Mammary epithelial cell (primary cell): ENCODE measurements at places on chromosomes 6 and 20. TPM values are rescaled to one million over a fixed set of nuclear protein-coding genes. Genes with fewer than 3 reads are reported as not detected.
A peak's percentile ranks its signal among the peaks of the same experiment; 100 is the strongest.

GRCh38 chr6:140003217-140003616, 628.8 kb upstream of the CITED2 start:
- no peak for DNase-seq

DNA sequence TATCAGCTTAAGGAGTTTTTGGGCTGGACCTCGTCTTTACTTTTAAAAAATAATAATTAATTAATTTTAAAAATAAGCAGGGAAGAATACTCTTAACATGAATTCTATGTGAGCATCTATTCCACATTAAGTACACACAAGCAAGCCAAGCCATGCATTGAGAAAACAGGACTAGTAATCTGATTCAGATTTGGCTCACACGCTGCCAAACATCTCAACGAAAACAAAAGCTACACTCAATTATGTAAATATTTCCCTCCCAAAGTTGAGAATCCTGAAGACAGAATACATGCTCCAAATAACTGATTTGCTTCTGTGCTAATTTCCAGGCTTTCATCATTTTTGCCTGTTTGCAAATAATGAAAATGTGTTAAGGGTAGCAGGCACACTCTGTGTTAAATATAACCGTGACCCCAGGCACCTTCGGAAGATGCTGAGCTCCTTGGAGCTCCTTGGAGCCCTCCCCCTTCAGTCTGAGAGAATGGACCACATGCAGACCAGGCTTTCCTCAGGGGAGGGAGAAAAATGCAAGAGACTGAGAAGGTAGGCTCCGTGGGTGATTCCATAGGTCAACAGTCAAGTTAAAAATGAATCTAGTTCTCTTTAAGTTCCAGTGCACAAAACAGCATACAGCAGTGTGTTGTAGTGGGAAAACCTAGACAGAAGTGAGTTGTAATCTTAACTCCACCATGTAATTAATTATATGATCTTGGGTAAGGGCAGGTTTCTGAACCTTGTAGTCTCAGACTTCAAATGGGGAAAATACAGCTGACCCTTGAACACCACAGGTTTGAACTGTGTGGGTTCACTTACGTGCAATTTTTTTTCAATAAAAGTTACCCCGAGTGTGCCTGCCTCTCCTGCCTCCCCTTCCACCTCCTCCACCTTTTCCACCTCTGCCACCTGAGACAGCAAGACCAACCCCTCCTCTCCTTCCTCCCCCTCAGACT, 161.3 kb upstream of the RREB1 start:
- no peak for DNase-seq

- DNase-seq: no peak
Observed at GRCh38 chr20:20778676-20779075, 66.2 kb upstream of the RALGAPA2 start.

DNA sequence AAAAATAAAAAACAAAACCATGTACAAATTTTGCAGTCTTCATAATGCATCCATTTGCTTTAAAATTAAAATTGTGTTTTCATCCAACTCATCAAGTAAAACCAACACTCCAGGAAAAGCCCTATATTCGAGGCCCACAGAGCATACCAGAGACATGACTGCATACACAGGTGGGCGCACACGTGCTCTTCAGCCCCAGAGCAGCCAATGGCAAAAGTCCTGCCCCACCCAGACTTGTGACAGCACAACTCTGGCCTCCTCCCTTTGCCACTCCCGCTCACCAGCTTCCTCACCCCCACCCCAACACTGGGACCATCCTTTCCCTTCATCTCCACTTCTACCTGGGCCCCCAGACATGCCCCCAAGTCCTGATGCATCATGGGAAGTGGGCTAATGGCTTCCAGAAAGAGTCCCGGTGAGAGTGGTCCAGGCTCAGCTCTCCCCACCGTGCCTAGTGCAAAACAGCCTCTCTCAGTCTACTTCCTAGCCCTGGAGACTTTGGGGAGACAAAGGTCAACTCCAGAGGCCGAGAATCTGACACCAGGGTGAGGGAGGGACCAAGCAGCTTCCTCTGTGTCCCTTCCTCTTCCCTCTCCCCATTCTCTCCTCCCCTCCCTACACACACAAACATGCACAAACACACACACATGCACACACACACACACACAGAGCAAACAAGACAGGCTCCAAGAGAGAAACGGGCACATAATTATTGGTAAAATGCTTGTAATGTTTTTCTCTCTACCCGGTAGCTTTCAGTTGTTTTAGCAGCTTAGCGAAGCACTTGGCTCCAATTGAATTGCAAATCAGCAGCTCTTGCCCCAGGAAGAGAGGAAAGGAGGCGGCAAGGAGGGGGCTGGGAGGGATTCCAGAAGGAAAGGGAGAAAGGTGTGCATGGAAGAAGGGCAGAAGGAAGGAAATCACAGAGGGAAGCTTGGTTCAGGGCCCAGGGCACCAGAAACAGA, 14.3 kb downstream of the GRM4 start:
- DNase-seq: no peak

GRCh38 chr6:4489538-4489937, 286.7 kb upstream of the CDYL start:
- no peak for DNase-seq

DNA sequence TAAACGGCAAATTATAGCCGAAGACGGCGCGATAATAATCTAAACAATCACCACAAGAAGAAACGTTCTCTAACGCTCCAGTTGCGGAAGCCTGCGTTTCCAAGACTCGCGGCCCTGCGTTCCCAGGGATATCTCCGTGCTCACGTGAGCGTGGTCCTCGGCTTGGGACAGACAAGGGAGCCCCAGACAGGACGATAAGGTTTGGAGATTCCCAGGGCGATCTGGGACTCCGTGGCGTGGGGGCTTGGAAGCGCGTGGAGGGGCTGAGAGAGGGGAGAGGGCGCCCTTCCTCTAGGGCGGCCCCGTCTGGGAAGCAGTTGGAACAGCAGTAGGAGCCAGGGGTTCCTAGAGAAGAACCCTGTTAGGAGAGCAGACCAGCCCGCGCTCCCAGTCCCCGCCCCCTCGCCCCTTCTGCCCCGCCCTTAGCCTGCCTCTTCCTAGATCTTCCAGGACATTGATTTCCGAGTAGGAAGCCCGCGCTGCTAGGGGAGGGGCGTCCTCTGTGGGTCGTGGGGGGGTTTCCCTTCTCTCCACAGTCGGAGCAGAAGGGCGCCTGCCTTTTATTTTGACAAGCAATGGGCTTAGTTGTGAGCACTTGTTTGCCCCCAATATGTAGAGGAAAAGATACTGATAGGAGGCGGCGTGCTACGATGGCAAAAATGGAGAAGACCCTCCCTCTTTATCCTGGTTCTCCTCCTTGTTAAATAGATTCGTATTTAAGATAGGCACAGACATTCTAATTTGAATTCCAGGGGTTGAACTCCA, 10.6 kb downstream of the NRN1 start:
- peak; percentile 58 for DNase-seq

- DNase-seq: no peak
Observed at GRCh38 chr6:106421496-106421895, 61.0 kb downstream of the CRYBG1 start.

Gene CST5
- not detected in 2 replicates for total RNA-seq

Gene APCDD1L
- total RNA-seq: 1.7 TPM

Gene HACE1
- 18.3 TPM for total RNA-seq

Gene B3GALT4
- total RNA-seq: 0.45 and 1.1 TPM in 2 replicates

Gene BMP5
- total RNA-seq: not detected in 2 replicates

Gene ZNF831
- not detected in 2 replicates for total RNA-seq
